Stimulated activated CD4-positive, alpha-beta T cell treated with anti-CD3 and anti-CD28 coated beads, Interleukin-2, amount 100 ng/mL, for 48 hours (primary cell): ENCODE measurements at places on chromosomes 1 and 21.

- DNase-seq = no peak
These were observed 15.8 kb upstream of the C8A start for GRCh38 chr1:56838759-56839158.

DNA sequence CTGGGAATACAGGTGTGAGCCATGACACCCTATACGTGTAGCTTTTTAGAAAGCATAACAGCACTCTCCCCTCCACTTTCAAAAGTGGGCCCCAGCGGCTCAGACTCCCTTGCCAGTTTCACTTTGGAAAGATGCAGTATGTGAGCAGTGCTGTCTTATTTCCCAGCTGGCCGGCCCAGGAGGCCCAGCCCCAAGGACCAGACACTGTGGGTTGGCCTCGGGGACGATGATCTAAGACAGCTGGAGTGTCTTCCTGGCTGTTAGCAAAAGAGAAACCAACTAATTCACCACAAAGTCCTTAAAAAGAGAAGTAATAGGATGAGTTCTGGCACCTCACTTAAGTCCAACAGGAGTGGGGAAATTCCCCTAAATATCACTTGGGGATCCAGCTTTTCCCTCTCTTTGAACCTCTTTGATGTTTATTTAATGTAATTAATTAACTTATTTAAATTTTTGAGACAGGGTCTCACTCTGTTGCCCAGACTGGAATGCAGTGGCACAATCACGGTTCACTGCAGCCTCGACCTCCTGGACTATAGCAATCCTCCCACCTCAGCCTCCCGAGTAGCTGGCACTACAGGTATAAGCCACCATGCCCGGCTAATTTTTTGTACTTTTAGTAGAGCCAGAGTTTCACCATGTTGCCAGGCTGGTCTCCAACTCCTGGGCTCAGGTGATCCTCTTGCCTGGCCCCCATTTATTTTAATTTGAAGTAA is 17.6 kb upstream of the CLIC4 start:
- no peak for DNase-seq

DNA sequence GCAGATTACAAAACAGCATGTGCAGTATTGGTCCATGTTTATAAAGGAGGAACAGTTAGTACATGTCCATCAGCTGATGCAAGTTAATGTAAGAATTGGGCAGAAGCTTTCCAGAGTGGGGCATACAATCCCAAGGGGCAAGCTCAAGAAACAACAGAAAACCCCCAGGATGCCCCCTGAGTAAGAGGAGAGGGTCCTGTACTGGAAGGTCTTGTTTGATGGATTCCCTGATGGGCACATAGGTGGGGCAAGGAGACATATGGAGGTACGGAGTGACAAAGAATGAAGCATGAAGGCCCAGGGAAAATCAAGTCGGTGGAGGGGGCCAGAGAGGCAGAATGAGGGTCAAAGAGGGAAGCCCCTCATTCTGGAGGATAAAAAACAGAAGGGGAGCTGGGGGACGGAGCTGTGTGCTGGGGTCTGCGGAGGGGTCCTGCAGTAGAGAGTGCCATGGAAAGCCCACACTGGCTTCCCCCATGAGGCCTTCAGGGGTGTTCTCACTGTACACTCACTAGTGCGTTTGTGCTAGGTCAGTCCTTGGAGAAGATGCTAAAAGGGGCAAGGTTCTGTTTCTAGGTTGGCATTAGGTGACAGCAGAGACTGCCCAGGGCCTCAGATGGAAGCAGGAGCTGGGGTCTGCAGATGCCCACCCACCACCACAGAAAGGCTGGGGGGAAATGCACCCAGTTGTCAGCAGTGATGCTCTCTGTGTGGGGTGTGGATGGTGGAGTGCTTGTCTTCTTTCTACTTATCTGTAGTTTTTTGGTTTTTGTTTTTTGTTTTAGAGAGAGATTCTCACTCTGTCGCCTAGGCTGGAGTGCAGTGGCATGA is 12.5 kb upstream of the MATN1 start:
- DNase-seq = no peak

DNA sequence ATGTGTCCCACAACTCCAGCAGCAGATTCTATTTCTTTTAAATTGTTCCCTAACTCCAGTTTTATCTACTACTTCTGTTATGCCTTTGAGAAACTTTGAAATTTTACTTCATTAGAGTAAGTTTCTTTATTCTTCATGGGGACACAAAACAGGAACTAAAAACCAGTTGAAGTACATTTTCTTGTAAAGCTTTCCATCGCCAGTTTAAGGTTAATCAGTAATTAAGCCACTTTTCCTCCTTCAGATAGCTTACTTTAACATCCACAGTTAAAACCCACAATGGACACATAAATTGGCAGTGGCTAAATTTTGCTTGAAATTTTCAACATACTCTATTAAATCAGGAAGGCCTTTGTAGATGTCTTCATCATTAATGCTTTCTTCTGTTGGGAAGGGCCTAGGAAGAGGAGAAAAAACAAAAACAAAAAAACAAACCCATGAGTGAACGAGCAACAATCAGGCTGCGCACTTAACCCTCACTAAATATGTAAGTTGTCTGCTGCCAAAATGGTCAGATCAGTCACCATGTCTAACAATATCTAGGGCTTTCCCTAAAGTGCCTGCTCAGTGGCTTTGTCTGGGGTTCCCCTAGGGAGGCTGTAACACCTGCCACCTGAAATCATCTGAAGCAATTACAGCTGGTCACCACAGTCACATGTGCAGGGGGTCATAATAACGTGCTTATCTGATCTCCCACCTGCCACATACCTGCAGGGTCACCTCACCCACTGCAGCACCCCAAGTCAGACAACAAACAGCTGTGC is 187.9 kb downstream of the VAV3 start:
- DNase-seq = no peak

DNA sequence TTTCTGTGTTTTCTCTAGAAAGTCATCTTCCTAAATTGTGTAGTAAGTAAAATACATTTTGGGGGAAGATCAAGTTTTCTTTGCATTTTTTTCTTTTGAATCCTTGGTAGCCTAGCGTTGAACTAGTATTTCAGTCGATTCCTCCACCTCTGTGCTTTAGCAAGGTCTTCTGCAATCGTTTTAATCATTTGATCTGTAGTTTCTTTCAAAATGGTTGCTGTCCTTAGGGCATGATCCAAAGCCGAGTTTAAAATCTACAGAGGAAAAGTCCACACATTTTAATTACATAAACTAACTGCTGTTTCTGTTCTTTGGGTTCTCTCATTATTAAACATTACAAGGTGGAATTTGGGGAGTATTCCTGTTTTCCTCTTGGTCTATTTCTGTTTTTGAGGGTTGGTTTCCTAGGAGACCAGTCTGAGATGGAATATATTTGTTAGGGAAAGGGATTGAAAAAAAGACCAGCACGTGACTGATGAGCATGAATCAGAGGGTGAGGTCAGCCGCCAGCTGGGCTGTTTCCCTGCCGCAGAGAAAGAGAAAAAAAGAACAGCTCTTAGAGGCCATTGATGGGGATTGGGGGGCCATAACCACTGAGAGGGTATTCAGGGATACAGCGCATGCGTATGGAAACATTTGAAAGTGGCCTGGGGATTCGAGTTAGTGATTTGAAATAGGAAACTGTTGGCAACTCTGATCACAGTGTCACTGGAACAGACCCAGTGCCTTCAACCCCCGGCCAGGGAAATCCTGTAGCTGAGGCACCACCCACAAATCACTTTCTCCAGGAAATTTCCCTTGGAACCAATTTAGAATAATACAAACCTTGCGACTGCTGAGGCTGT is 40.6 kb downstream of the AKNAD1 start:
- DNase-seq = no peak

DNA sequence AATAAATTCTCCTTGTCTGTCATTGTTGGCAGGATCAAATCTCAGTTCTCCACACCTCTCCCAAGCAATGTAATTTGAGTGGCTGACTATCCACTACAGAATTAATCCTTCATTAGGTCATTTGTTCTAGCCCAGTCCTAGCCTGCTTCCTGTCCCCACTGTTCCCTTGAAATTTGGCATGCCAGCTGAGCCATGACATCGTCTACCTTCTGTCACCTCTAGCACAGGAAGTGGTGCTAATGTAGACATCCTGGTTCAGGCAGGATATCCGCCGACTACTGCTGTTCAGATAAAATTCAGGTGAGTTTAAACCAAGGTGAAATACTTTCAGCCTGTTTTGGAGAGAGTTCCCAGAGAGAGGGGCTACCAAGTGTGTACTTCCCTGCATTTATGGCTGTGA is 5.9 kb downstream of the CHRM3 start:
- DNase-seq = no peak

GRCh38 chr21:46368533-46369285 is 44.8 kb downstream of the PCNT start:
- DNase-seq = peak; percentile 18
